ENCODE measurements at places on chromosomes 7 and 10. TPM values are rescaled to one million over a fixed set of nuclear protein-coding genes. Genes with fewer than 3 reads are reported as not detected.
A peak's percentile ranks its signal among the peaks of the same experiment; 100 is the strongest.

DNA sequence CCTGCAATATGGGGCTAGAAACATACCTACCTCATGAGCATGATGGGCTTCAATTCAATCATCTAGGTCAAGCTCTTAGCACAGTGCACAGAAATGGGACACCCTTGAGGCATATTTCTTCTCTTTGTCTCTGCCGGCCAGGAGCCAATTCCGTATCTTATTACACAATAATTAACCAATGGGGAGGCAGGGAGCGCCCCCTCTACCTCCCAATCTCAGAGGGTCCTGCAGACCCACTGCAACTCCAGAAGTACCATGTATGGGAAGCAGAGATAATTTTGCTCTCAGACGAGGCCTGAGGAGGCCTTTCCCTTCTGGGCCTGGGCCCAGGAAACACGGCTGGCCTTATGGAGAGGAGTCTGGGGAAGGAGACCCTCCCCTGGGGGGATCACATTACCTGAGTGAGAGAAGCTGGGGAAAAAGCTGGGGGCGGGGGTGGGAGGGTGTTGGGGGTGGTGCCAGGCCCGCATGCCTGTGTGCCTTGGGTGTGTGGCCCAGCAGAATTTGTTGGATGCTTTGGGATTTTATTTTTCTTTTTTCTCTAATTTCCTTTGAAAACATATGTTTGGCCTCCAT lies 155.5 kb downstream of the UBE2H start:
- DNase-seq = peak; percentile 37

The MACC1 gene
- total RNA-seq = 5.8 TPM

DNA sequence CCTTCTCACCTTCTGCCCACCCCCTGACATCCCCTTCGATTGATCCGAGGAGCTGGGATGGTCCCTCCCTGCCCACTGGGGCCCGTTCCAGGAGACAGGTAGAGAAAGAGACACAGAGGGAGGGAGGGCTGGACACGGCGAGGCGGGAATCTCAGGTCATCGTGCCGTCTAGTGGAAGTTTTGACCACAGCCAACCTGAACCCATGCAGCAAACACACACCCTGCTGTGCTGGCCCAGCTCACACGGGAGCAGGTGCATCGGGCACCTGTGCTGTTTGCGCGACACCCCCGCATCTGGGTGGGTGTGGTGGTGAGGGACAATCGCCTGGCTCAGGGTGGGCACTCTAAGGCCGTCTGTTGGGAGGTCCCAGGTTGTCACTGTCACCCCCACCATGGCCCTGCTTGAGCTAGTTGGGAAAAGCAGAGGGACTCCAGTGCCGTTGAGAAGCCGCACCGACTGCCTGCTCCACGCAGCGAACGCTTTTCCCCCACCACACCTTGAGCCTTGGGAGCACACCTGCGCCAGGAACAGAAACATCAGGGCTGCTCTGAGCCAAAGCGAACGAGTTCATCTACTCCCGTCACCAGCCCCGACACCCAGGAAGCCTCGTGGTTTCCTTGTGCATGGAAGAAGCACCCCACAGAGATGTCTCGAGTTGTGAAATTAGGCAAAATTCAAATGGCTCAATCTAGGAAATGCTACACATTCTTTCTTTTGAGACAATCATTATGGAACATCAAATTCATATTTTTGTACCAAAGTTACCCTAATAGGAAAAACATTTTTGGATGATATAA lies 285.8 kb downstream of the DNAJB6 start:
- DNase-seq = no peak

The NYAP1 gene
- not detected for total RNA-seq

The CYP2C19 gene
- total RNA-seq = 33.8 TPM

- DNase-seq = no peak
Measured at GRCh38 chr10:92486637-92487036, 87.3 kb downstream of the IDE start.

DNA sequence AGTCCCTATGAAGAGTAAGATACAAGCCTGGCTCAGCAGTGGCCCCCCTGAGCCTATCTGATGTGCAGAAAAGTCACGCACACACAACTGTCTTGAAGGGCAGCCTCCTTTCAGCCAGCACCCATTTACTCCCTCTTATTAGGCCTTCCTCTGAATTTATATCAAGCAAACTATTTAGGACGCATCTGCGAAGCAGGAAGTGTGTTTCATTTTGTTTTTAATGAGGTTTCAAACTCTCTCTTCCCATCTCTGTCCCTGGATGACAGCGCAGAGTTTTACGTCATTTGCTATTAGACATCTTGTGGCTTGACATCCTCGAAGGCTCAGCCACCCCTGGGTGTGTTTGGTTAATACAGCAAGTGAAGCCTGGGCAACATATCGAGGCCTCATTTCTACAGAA lies 79.5 kb downstream of the CUX1 start:
- no peak for DNase-seq

- no peak for DNase-seq
Measured at GRCh38 chr7:88586219-88586618, 173.3 kb upstream of the ZNF804B start.

The SPDYE1 gene
- not detected for total RNA-seq

GRCh38 chr10:108904163-108904838 lies 1019.0 kb downstream of the XPNPEP1 start:
- DNase-seq = no peak

GRCh38 chr7:45657890-45658715 lies 83.9 kb downstream of the ADCY1 start:
- peak; percentile 5 for DNase-seq

GRCh38 chr10:110572862-110573261 lies 5.4 kb downstream of the SMC3 start:
- no peak for DNase-seq

GRCh38 chr7:99920149-99920548 lies 819 bp upstream of the TRIM4 start:
- peak; percentile 14 for DNase-seq

GRCh38 chr10:77867124-77867719 lies 59.3 kb downstream of the DLG5 start:
- DNase-seq = no peak

The RBP3 gene
- total RNA-seq = not detected

GRCh38 chr7:67947646-67948045 lies 951.0 kb downstream of the TYW1 start:
- DNase-seq = no peak

The PDGFA gene
- 11.1 TPM for total RNA-seq

- no peak for DNase-seq
Measured at GRCh38 chr10:30977385-30977784, 54.3 kb downstream of the ZNF438 start.

The CARD11 gene
- 2.3 TPM for total RNA-seq

- DNase-seq = no peak
Measured at GRCh38 chr7:49623943-49624342, 149.5 kb upstream of the VWC2 start.

GRCh38 chr7:11633310-11633709 lies 198.7 kb downstream of the THSD7A start:
- DNase-seq = no peak

GRCh38 chr10:129875993-129876726 lies 87.9 kb downstream of the EBF3 start:
- DNase-seq = no peak

DNA sequence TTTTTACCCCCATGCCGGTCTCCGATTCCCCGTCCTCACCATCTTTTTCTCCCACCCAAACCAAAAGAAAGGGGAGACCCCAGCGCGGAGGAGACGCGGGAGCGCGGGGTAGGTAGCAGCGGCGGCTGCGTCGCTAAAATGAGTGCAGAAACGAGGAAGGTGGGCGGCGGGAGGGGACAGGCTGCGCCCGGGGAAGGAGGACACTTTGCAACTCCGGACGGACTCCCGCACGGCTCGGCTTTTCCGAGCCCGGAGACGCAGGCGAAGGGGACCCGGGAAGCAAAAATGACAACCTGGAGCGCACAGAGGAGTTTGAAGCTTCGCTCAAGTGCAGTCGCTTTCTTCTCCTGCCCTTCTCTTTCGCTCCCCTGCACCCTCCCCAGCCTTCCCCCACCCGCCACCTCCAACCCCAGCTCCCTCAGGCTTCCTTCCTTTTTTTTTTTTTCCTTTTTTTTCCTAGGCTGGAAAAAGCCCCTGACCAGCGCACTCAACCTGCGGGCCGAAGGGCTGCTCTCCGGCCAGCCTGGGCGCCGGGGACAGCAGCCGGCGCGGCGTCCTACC lies 453 bp downstream of the SFMBT2 start:
- DNase-seq = peak; percentile 55

The GHRHR gene
- not detected for total RNA-seq

- DNase-seq = no peak
Measured at GRCh38 chr10:5540891-5541290, 16.1 kb downstream of the CALML3 start.

The PWWP2B gene
- total RNA-seq = 25.7 TPM

The CPA2 gene
- total RNA-seq = 65.8 TPM

The CTTNBP2 gene
- total RNA-seq = 11.1 TPM

The PDE6C gene
- not detected for total RNA-seq

DNA sequence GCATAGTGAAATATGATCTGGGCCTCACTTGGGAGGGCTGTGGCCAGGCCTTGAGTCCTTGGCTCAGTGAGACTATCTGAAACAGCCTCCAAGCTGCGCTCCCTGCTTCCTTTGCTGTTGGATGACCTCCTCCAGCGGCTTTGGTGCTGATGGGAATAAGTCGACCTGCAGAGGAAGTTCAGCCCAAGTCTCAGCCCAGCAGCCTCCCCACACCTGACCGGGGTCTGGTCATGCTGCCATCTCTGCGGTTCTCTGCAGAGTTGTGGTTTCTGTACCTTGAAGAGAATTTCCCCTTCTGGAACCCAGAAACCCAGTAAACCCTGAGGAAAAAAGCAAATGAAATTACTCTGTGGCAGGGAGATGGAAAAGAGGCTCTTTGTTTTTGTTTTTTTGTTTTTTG lies 4.6 kb upstream of the RBAK start:
- no peak for DNase-seq

- DNase-seq = no peak
Measured at GRCh38 chr7:71377469-71377868, 245.5 kb downstream of the GALNT17 start.

- DNase-seq = no peak
Measured at GRCh38 chr7:22066522-22066921, 120.8 kb upstream of the CDCA7L start.

DNA sequence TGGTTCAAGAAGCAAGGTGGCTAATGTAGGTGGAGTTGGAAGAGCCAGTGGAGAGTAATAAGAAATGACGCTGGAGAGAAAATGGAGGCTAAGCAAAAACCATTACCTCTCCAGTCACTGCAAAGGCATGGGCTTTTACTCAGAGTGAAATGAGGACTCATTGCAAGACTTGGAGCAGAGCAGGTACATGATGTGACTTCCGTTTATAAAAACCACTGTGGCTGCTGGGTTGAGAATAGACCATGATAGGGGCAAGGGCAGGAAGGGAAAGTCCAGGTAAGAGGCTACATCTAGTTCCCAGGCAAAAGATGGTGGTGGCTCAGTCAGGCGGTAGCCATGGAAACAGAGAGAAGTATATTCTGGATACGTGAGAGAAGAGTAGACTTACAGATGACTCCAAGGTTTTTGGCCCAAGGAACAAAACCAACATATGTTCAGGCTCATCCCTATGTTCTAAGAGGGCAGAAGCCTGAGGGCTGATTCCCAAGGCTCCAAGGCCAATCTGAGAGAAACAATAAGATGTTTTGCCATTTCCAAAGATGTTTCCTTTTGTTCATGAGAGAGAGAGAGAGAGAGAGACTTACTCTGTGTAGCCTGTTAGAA lies 21.5 kb upstream of the PDE1C start:
- no peak for DNase-seq
